Esophagus mucosa (tissue), 1 donor: ENCODE measurements at places on chromosomes 7 and 10. TPM values are rescaled to one million over a fixed set of nuclear protein-coding genes. Genes with fewer than 3 reads are reported as not detected.

GRCh38 chr10:119135513-119135881, 30.0 kb downstream of the SFXN4 start:
- ATAC-seq: no peak

- ATAC-seq: no peak
Observed at GRCh38 chr7:11341285-11341944, 367.7 kb downstream of the PHF14 start.

- ATAC-seq: no peak
Observed at GRCh38 chr10:101934686-101935305, 91.2 kb upstream of the KCNIP2 start.

GRCh38 chr7:36048141-36048901, 104.7 kb upstream of the EEPD1 start:
- no peak for ATAC-seq

DNA sequence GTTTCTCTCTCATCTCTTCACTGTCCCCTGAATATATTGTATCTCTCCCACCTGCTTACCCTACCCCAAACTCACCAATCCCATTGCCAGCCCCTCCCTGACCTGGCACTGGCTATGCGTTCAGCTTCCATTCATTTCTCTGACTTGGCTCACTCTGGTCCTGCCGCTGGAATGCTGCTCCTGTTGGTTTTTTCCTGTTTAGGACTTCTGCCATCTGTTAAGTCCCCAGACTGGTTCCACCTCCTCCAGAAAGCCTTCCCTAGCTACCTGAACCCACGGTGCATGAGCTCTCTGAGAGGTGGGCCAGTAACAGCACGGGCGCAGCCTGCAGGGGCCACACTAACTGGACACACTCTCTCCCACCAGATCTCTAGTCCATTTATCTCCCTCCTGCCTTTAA, 80.2 kb downstream of the HIF1AN start:
- no peak for ATAC-seq

DNA sequence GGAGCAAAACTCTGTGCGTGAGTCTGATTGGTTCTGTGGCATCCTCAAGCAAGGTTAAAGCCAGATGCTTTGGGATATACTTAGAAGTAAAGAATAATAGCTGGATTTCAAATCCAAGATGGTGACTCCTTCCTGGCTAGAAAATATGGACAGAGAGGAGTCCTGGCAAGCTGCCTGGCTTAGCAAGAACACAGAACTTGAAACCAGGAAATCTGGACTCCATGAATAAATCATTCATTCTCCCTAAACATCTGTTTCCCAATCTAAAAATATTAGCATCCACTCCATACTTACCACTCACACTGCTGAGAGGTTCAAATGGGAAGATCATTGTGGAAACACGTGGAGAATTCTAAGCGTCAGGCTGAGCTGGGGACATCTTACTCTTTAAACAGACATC, 1074.1 kb upstream of the AUTS2 start:
- no peak for ATAC-seq

DNA sequence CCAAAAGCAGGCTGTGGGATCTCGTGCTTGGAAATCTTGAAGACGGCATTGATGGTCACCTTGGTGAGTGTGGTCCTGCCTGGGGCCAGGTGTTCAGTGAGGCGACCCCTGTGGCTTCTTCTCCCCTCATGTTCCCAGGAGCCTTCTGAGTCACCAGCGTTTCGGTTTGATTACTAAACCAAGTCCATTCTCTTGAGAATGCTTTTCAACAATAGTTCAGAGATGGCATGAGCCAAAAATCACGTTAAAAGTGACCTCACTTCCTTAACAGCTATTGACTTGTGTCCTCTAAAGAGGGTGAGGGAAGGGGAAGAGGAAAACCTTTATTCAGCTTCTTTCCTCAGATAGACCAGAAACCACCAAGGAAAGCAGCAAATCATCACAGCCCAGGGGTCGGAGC, 315.2 kb downstream of the GATA3 start:
- ATAC-seq: no peak

DNA sequence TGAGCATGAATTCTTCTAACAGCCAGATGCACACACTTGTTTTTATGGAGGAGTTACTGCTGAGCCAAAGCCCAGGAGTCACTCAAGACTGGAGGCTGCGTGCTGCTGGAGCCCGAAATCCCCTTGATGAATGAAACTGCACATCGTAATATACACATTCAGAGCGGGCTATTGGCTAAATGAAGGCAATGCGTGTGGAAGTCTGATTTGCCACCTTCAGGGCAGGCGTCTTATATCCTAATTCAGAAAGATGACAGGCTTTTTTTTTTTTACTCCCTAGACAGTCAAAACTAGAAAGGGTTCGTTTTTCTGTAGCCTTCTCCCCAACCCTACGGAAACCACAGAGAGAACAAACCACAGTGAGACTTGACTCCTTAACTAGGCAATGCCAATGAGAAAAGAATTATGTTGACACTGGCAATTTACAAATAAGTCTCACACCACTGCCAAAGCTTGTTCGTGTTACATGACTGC, 227.2 kb upstream of the KLF14 start:
- peak; percentile 70 for ATAC-seq

DNA sequence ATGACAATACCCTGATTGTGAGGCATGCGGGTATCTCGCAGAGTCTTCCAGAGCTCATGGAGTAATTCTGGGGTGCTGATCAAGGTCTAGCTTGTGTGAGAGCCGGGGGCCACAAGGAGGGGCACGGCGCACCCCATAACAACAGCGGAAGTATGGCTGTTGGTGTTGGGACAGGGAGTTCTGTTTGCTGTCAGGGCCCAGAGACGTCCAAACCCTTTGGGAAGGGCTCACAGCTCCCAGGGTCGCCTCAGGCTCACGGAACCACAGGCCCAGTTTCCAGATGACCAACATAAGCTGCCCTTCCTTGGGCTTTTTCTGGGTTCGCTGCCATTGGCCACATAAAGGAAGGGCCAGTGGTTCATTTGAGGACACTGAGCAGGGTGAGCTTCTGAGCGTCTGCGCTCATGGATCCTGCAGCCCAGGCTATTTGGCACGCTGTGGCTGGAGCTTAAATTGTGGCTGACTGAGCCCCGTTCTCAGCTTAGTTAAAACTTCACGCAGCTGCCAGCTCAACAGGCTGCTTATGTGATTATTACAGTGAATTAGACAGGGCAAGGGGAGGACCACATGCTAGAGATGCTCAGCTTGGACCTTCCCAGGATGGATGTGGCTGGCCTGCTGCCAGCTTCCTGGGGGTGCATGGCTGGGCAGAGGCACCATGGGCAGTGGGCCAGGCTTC, 92.3 kb downstream of the DNAJB6 start:
- no peak for ATAC-seq

GRCh38 chr10:129868449-129869035, 95.5 kb downstream of the EBF3 start:
- ATAC-seq: no peak

MRC1 gene
- total RNA-seq: 1.2 TPM

MKI67 gene
- 51.7 TPM for total RNA-seq

IL15RA gene
- total RNA-seq: 5.2 TPM

PRPS1L1 gene
- not detected for total RNA-seq

PLXNA4 gene
- 1.1 TPM for total RNA-seq

CELF2 gene
- 3.5 TPM for total RNA-seq

TRPV5 gene
- not detected for total RNA-seq

ZNF804B gene
- not detected for total RNA-seq

ZNF282 gene
- total RNA-seq: 20.0 TPM

NFKB2 gene
- 10.3 TPM for total RNA-seq

GLCCI1 gene
- total RNA-seq: 2.7 TPM
